Naive thymus-derived CD8-positive, alpha-beta T cell (primary cell): ENCODE measurements at places on chromosomes 4 and X.

- DNase-seq = no peak
Observed at GRCh38 chr4:57911203-57911602, 801.0 kb upstream of the IGFBP7 start.

DNA sequence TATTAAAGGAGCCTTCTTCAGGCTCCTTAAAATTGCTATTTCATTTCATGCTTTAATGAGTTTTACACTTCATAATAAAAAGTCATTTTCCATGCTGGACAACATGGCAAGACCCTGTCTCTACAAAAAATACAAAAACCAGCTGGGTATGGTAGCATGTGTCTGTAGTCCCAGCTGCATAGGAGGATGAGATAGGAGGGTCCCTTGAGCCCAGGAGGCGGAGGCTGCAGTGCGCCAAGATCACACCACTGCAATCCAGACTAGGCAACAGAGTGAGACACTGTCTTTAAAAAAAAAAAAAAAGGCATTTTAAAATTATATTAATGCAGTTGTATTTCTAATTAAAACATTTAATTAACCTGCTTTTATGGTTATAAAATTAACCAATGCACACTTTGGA is 49.2 kb downstream of the PDS5A start:
- DNase-seq = no peak

DNA sequence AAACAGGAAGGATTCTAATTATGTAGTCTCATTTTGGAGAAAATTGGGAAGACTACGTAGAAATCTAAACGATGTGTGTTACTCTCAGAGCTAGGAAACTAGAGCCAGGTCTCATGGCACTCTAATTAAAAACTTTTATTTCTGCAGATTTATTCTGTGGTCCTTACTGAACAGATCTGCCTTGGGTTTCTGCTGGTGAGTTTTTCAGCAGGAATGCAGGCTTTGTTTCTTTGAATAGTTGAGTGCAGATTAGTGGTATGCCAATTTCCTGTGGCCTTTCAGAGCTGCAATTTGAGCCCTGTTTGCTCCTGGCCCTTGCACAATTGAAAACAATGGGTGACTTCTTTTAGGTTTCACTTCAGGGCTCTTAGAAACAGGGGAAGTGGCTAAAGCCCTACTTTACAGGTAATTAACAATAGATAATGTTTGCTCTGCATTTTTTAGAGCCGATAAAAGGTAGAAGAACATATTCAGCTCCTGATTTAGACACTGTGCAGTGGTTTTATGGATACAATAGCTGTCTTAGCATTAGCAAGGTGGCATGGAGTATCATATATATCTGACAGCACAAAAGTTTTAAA is 21.8 kb downstream of the SPRY1 start:
- DNase-seq = no peak

GRCh38 chrX:103248553-103248952 is 6.4 kb downstream of the TCEAL8 start:
- DNase-seq = no peak

- DNase-seq = no peak
Observed at GRCh38 chr4:105386012-105386411, 87.8 kb downstream of the PPA2 start.

- DNase-seq = no peak
Observed at GRCh38 chr4:1212546-1213335, 36.2 kb downstream of the CTBP1 start.

GRCh38 chrX:25356456-25356855 is 340.7 kb upstream of the ARX start:
- DNase-seq = no peak

GRCh38 chrX:35675151-35675550 is 123.0 kb upstream of the MAGEB16 start:
- no peak for DNase-seq

GRCh38 chr4:73021634-73022033 is 47.9 kb downstream of the COX18 start:
- DNase-seq = no peak

DNA sequence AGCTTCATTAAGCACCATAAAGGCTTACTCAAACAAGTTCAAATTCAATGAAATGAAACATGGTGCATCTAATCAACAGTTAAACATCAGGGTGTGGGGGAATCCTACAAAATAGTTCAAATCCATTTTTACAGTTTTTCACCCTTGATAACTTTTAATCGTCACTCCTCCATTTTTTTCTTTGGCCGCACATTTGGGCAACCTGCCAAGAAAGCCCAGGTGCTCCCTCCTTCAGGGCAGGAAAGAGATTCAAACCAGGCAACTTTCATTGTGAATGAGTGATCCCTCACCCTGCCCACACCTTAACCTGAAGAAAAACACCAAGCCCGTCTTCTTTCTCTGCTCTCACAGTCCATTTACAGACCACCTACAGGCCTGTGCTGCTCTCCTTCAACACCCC is 24.9 kb downstream of the TRIM61 start:
- DNase-seq = no peak

DNA sequence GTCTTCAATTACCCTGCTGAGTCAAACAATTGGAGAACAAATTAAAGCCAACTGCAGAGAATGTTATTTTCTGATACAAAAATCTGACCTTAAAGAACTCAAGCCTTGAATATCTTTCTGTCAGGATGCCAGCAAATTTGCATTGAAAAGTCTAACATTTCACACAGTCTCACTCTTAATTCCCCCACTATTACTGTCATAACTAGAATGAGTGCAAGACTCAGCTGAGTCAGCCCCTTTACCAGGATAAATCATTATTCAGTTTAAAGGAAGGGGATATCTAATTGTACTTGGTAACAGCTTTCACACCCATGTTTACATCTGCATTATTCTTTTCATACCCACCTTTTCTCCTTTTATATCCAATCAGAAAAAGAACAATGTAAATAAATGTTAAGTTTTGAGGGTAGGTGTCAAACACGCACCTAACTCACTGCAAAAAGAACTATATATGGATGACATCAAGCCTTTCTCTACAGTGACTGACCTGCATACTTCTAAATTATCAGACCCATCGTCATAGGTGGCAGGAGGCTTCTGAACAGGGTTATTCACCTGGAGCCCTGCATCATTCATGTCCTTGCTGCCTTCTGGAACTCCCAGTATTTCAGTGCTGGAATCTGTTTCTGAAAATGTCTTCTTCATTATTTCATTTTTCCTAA is 117.4 kb downstream of the TMA16 start:
- DNase-seq = no peak

DNA sequence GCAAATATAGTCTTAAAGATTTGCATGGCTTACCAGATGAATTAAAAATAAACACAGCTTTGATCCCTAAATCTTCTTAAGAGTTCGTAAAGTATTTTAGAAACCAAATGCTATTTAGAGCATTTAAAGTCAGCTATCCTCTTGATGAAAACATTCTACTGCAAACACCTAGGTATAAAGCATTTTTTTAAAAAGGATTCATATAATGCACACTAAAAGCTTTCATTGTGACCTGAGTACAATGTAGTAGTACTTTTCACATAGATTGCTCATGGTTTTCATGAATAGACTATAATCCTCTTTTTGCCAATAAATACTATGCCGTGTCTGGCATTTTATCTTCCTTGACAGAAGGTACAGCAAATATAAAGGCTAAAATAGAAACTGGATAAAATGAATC is 805.1 kb upstream of the INTU start:
- DNase-seq = no peak

- no peak for DNase-seq
Observed at GRCh38 chr4:110798687-110799086, 175.8 kb upstream of the PITX2 start.

DNA sequence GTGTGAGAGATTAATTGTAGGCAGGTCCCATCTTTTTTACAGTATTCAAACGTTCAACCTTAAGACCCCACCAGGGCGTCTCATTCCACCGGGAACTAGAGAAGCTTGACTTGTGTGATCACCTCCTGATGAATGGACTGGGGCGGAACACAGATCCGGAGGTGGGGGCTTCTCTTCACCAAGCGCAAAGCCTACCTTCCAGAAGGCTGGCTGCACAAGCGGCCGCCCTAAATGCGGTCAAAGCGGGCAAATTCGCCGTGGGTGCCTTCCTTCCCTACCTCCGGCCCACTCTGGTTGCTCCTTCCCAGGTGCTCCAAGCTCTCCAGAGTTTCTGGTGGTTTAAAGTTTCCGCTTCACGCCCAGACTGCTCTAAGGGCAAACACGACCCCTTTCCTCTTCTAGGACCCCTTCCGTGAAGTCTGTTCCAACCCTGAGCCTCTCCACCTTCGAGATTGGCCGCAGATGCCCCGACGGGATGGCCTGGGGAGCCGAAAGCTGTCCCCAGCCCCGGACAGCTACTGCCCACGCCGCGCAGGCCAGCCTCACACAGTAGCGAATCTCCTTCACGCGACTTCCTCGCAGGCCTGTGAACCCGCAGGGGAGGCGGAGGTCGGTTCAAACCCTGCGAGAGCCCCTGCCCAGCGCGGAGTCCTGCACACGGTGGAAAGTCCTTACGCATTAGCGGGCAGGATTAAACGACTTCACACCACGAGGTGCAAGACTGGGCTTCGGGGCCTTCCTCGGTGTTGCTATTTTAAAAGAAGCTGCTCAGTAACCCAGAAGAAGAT is 1.6 kb upstream of the WWC2 start:
- peak; percentile 56 for DNase-seq

DNA sequence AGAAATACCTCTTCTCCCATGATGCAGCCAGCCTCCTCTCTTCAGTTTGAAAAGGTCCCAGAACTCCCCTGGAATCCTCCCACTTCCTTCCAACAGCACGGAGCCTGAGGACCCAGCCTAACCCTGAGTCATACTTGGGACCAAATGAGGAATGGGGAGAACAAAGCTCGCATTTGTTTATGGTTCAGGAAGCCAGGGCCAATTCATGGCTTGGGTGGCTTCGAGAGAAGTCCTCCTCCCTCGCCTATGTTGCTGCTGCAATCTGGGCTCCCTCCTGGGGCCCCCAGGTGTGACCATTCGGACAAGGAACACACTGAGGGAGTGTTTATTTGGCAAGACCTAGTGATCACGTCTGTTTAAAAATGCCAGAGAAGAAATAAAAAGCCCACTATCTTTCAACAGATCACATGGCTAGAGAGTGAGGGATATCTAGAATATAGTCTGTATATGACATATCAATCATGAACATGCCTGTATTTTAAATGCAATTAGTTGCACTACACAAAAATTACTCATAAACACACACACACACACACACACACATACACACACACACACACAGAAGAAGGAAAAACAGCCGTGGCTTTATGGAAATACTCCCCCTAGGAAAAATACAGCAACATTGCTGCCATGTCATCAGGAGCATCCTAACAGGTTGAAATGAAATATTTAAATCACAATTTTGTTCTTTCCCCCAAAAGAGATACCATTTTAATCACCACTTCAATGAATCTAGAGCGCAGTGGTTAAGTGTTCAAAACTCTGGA is 155.7 kb upstream of the MAP3K15 start:
- DNase-seq = no peak

- DNase-seq = no peak
Observed at GRCh38 chr4:168655182-168655581, 158.3 kb downstream of the PALLD start.

- no peak for DNase-seq
Observed at GRCh38 chr4:95522682-95523530, 25.9 kb downstream of the UNC5C start.

GRCh38 chr4:115090483-115091075 is 22.8 kb downstream of the NDST4 start:
- DNase-seq = no peak

DNA sequence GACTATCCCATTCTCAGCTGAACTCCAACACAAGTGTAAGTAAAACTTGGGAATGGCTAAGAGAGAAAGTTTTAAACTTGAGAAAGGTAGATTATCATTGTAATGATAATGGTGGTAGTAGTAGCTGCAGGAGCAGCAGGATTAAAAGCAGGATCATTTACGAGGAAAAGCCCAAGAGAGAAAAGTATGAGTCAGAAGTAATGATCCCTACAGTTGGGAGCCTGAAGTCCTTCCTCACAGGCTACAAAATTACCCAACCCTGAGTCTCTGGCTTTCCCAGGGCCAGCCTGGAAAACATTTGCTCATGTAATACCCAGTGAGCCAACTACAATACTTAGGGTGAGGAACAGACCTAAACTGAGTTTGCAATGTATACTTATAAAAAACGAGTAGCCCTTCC is 4.4 kb upstream of the PRDM8 start:
- DNase-seq = no peak

DNA sequence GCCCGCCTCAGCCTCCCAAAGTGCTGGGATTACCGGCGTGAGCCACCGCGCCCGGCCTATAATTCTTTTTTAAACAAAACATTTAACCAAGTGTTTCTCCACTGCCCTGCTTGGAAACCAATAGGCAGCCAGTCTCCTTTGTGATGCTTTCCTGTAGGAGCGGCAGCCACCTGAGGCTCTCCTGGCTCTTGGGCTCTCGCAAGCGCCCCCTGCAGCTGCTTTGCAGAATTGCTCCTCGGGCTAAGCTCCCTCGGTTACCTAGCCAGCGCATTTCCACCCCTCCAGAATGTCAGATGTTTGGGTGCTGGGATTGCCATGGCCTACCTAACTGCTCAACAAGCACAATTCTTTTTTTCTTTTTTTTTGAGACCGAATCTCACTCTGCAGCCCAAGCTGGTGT is 7.7 kb downstream of the S100P start:
- DNase-seq = no peak

DNA sequence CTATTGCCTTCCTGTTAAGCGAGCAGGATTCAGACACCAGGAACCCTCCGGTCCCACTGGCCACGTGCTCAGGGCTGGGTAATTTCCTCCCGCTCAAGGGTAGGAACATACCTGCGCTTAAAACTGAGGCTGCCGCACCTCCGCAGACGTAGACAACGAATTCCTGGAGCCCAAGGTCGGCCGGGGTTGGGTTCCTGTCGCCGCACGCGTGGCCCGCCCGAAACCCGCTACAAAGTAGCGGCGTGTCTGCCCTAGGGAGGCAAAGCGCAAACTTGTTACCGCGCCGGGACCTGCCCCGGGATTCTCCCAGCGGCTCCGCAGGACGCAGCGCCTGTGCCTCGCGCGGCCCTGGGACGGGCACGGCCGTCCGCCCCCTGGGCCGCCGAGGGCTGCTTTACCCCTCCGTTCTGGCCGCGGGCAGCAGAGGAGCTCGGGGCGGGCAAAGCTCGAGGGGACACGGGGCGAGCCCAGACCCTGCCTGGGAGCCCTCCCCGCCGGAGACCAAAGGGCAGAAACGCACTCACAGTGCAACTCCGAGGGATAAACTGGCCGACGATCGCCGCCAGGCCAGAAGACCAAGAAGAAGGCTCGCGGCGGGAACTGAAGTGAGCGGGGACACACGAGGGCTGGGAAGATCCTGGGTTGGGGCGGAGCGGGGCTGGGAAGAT is at the start of gene ERVMER34-1:
TSS of gene ERVMER34-1 (minus strand) at position 607 of the 668 bp plus-strand sequence. CDS start 5,905 bp downstream, outside the sequence.
- peak; percentile 5 for DNase-seq
